Esophagus squamous epithelium (tissue), 5 donors: ENCODE measurements at places on chromosomes 11 and 22.

- no peak for DNase-seq
Observed at GRCh38 chr11:108307751-108308150, 84.9 kb downstream of the ATM start.

GRCh38 chr11:120589376-120589775 lies 77.8 kb downstream of the GRIK4 start:
- DNase-seq: no peak

GRCh38 chr11:13225038-13226001 lies 52.3 kb upstream of the BMAL1 start:
- no peak for DNase-seq

GRCh38 chr22:19422440-19423301 lies 8.9 kb downstream of the HIRA start:
- DNase-seq: no peak

DNA sequence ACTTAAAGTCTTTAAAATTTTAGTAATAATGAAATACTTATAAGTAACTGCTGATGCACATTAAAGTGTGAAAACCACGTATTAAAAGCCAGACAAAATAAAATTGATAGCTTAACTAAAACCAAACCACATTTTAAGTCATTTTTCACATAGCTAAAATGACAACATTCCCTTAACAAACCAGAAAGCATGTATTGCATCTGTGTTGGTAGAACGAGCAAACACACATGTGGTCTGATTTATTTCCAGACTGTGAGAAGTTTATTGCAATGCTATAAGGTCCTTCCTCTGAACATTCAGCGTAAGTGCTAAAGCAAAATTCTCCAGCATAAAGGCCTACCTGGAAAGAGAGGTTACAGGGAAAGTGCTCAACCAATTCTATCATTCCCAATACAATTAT lies 57.8 kb downstream of the ARHGAP20 start:
- DNase-seq: no peak

GRCh38 chr11:134508219-134508990 lies 96.4 kb upstream of the B3GAT1 start:
- DNase-seq: no peak

GRCh38 chr11:59771605-59772004 lies 16.4 kb downstream of the STX3 start:
- no peak for DNase-seq

- DNase-seq: no peak
Observed at GRCh38 chr22:30828187-30829155, 133.8 kb downstream of the OSBP2 start.

GRCh38 chr11:9936754-9937153 lies 272.9 kb downstream of the SWAP70 start:
- DNase-seq: no peak

DNA sequence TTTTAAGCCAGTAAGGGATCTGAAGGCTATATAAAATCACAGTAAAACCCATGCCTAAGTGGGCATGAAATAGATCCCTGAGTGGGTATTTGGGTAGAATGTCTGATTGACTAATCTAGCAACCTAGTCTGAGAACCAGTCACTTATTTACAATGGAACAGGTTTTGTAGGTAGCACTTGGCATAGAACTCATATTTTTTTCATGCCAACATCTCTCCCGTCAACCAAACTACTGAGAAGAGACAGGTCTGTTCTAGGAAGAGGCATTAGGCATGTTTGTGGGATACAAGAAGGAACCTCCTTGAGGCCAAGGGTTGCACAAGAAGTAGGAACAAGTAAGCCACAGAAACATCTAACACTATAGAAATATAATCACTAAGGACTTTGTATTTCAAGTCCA lies 840.4 kb upstream of the TENM4 start:
- no peak for DNase-seq

DNA sequence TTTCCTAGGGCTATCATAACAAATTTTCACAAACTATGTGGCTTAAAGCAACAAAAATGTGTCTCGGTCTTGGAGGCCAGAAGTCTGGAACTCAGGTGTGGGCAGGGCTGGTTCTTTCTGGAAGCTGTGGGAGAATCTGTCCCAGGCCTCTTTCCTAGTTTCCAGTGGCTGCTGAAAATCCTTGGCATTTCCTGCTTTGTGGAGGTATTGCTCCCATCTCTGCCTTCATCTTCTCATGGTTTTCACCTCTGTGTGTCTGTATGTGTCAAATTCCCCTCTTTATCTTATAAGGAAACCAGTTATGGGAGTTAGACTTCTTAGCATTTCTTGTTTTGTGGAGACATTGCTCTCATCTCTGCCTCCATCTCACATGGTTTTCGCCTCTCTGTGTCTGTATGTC lies 130.4 kb upstream of the PLET1 start:
- no peak for DNase-seq

DNA sequence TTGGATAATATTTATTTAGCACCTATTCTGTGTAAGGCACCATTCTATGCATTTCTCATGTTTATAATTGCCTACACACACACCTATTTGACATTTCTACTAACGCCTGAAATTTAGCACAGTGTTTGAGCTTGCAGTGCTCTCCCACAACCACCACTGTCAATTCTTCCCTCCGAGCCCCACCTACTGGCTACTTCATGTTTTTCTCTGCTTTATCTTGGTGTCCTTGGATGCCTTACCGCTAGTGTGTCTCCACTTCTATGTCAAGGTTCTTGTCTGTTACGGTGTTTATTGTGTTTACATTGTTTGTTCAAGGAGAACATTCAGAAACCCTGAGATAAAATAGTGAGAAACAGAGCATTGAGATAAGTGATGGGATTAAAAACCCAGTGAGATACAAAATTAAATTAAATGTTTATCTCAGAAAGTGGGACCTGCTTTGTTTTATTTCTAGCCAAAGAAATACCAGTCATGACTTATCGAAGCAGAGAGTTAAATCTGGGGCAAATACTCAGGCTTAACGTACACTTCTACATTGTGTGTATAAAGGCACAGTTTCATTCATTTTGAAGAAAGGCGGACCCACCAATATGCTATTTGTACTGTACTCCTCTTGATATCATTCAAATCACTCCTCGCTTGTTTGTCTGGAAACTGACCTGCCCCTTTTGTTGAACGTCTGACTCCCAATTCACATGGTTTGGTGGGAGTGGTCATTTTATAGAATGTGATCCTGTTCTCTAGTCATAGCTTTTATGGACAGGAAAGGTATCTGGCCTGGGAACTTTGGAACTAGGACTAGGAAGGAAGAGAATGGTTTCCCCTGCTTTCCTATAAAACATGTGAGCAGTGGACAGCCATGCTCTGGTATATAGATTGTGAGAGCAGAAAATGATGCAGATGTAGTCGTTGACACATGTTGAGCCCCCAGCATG lies 39.2 kb upstream of the SLC36A4 start:
- no peak for DNase-seq

GRCh38 chr11:119152043-119152442 lies 3.2 kb downstream of the ABCG4 start:
- no peak for DNase-seq

DNA sequence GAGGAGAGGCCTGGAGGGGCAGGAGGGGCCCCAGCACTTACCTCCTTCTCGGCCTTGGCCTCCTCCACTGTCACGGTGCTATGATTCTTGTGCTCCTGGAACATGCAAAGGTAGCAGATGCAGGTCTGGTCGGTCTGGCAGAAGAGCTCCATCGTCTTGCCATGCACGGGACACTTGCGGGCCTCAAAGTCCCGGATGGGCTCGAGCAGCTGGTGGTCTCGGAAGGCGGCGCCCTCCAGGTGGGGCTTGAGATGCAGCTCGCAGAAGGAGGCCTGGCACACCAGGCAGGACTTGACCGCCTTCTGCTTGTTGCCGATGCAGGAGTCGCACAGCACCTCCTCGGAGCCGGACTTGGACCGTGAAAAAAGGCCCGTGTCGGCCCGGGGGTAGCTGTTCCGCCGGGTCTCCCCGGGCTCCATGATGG lies 714 bp downstream of the TRIM29 start:
- DNase-seq: no peak

GRCh38 chr11:894575-895201 lies 15.9 kb downstream of the CHID1 start:
- no peak for DNase-seq

- no peak for DNase-seq
Observed at GRCh38 chr11:72058416-72059034, 21.8 kb downstream of the NUMA1 start.

- no peak for DNase-seq
Observed at GRCh38 chr22:43100225-43100624, 10.3 kb upstream of the BIK start.

GRCh38 chr11:11985954-11986949 lies 22.2 kb downstream of the DKK3 start:
- DNase-seq: no peak

GRCh38 chr11:17821648-17822400 lies 87.2 kb downstream of the KCNC1 start:
- DNase-seq: no peak

GRCh38 chr11:106491751-106492150 lies 414.3 kb downstream of the AASDHPPT start:
- DNase-seq: no peak

DNA sequence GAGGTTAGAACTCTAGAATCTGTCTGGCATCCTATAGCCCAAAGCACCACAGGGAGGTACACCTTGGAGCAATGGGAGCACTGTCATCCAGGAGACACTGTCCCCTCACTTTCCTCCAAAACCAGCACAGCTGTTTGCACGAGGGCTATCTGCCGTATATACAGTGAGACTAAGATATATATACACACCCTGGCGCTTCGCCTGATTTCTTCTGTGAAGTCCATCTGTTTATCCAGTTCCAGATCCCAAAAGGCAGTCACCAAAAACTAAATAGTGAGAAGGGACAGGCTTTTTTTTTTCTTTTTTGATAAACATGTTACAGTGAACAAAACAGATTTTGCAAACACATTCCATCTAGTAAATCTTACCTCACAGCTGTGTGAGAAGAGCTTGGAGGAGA lies 68.5 kb downstream of the ARFGAP2 start:
- no peak for DNase-seq

GRCh38 chr11:75499423-75500190 lies 26.1 kb downstream of the GDPD5 start:
- DNase-seq: no peak

GRCh38 chr11:45354976-45355705 lies 69.0 kb upstream of the SYT13 start:
- no peak for DNase-seq

DNA sequence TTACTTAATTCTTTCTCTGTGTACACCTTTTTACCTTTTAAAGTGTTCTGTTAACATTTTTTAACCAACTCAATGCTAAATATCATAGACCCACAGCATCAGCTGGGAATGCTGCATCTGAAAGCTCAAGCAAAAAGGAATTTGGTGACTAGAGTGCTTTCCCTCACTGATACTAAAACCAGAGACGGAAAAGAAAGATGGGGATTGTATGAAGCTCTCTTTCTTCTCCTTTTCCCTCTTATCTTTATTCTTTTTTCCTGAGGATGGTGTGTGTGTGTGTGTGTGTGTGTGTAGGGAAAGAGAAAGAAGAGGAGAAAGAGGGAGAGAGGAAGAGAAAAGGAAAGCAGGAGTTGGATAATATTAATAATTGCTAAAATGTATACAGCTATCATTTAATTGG lies 4.1 kb upstream of the SIK2 start:
- DNase-seq: no peak

DNA sequence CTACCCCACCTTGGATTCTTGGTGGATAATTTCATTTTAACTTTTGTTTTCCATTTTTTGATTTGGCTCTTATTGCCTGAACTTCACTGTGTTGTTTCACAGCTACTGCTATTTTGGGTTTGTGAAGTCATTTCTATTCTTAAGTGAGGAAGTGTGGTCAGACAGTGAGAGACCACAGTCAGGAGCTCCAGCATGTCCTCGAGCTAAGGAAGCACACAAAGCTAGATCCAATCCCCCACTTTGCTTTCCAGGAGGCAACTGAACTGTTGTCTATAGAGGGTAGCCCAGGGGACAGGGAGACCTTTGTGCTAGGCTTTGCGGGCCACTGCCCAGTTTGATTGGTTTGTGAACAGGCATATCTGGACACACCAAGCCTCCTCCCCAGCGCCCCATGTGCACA lies 251.8 kb upstream of the KIRREL3 start:
- no peak for DNase-seq

- no peak for DNase-seq
Observed at GRCh38 chr22:25602445-25602844, 38.0 kb downstream of the GRK3 start.

GRCh38 chr11:67640021-67640757 lies 626 bp upstream of the TBX10 start:
- no peak for DNase-seq

GRCh38 chr11:60887556-60887955 lies 18.8 kb downstream of the PRPF19 start:
- no peak for DNase-seq

GRCh38 chr22:37394341-37394740 lies 32.9 kb downstream of the ELFN2 start:
- no peak for DNase-seq

GRCh38 chr22:33582822-33583400 lies 337.4 kb downstream of the LARGE1 start:
- no peak for DNase-seq

DNA sequence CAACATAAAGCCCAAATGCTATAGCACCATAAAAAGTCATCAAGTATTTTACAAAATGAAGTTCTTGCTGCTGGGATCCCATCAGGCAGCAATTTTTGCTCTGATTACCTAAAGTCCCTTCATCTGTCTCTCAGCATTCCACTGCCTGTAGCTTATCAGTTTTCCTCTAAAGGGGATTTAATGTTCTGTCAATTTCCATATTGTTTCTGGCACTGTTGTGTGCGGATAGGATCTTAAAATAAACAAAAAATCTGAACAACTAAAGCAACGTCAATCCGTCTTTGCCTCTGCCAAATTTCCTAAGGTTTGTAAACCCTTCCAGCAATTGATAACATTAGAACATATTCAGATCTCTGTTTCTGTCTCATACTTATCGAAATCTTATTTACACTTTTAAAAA lies 1126.3 kb upstream of the RAG2 start:
- DNase-seq: no peak

DNA sequence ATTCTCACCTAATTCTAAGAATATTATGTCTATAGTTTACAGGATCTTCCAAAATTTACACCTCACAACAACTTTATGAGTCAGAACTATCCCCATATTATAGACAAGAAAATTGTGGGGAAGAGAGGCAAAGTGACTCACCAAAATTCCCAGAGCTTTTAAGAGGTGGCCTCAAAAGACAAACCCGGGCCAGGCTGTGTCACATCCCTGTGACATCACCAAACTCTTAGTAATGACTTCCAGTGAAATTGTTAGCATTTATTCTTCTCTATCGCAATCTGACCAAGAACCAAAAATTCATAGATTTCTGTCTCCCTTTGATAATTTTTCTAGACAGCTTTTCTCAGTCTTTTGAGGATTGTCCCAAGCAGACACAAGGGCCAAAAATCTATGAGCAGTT lies 134.3 kb downstream of the SNX19 start:
- DNase-seq: no peak

DNA sequence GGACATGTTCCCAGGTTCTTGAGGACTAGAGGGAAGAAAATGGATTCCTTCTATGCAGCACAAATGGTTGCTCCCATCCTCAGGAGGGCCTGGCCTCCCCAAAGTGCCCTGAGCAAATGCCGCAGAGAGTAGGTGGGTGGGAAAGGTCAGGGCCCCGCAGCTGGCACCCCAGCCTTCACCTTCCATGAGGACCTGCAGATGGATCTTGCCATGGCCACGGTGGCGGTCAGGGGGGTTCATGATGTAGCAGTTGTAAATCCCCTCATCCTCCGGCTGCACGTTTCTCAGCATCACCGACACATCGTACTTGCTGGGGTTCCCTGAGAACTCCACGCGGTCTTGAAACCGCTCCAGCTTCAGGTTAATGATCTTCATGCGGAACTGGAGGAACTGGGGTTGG lies 8.5 kb downstream of the SCN2B start:
- no peak for DNase-seq

GRCh38 chr11:14054116-14055107 lies 91.9 kb downstream of the SPON1 start:
- DNase-seq: no peak
